ENCODE measurements at places on chromosomes 1 and 21.

DNA sequence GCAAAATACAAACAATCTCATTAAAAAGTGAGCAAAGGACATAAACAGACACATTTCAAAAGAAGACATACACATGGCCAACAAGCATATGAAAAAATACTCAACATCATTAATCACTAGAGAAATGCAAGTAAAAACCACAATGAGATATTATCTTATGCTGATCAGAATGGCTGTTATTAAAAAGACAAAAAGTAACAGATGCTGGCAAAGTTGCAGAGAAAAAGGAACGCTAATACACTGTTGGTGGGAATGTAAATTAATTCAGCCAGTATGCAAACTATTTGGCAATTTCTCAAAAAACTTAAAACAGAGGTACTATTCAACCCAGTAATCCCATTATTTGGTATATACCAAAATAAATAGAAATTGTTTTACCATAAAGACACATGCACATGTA is 32.2 kb upstream of the TNFSF18 start:
- DNase-seq, result no peak

- no peak for DNase-seq
These were observed 36.7 kb upstream of the GRHL3 start for GRCh38 chr1:24282491-24282890.

DNA sequence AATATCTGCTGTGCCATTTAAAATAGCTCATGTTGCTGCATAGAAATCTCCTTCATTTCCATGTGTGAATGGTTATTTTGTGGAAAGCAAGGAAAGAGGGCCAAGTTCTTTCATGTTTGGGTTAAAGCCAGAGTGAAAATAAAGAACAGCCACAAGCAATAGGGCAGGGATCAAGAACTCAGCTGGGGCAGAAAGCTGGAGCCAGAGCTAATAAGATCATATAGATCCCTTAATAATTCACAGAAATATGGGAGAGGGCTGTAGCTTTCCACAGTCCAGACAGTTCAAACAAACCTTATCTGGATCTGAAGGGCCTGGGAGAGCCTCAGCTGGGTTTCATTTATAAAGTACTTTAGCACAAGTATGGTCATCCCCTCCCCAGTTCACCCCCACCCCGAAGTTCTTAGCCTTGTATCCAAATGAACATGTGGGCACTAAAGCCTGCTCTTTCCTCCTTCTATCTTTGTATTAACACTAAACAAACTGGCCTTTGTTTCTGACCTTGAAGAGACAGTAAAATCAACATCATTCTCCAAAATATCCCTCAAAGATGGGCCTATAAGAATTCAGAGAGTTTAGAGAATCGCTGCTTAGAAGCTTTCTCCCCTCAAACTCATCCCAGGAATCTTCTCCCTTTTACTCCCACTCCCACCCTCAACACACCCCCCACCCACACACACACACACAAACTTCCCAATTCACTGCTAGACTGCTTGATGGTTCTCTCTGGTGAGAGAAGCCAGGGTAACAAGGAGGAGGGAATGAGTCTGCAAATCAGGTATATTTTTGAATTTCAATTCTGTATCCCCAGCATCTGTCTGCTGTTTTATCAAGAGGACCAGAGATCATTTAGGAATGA is 41.7 kb downstream of the UTP25 start:
- DNase-seq, result no peak

DNA sequence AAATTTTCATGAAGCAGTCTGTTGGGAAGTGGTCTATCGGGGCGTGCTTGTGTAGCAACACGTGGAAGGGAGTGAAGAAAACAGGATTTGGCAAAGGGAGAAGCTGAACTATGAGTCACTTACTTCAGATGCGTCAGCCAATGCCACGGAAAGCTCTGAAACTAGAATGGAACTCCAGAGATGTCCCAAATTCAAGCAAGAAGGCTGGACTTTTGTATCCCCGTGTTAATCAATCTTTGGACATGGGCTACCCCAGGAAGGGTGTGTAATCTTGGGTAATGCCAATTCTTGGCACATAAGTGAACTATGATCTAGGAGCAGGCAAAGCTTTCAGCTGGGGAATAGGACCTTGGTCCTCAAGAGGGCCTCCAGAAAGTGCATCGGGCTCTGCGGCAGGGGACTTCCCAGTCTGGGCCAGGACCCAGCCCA is 102.6 kb downstream of the ADSS2 start:
- no peak for DNase-seq

DNA sequence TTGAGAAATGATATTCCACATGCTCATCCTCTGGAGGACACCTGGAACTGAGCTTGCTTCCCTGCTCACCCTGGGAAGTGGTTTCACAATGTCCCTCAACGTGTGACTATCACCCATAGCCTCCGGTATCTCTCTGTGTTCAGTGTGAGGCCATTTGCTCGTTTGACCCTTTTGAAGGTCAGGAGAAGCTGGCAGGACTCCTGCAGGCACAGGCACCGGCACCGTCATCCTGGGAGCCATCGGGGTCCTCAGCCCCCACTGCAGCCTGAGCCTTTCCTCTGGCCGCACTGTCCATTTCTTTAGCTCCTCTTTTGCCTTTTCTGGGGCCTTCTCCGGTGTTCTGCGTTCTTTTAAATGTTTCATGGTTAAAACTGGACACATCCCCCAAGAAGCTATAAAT is 159.6 kb upstream of the COL6A1 start:
- no peak for DNase-seq

DNA sequence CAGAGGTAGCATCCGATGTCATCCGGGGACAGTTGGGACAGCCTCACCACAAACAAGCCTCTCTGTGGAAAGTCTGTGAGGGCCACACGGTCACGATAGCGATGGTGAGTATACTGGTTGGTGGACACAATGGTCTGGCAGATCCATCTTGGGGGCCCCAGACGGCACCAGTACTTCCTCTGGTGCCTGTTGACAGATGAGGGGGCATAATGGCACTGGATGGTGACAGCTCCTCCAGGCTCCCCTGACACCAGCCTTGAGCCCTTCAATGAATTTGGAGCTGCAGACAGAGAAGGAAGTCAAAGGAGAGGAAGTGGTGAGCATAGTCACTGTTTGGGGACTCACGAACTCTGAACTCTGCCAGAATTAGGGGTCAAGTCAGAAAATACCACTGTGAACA is 8.0 kb downstream of the FCAMR start:
- DNase-seq, result no peak

DNA sequence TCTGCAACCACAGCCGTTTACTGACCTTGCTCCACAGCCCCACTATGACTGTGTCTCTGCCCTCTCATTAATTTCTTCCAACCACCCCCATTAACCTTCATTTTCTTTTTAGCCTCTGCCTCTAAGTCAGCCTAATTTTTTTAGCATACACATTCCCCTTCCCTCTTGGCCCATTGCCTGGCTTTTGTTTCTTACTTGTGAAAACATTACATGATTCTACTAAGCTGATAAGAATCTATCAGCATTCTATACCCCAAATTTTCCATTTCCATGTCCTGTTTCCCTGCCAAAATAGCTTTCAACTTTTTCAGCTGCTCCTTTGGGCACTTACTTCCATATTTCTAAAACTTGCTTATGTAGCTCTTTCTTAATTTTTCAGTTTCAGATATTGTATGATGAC is 79.8 kb downstream of the PCP4 start:
- DNase-seq, result no peak

GRCh38 chr21:23534850-23535249 is 2072.4 kb downstream of the MRPL39 start:
- DNase-seq, result no peak

DNA sequence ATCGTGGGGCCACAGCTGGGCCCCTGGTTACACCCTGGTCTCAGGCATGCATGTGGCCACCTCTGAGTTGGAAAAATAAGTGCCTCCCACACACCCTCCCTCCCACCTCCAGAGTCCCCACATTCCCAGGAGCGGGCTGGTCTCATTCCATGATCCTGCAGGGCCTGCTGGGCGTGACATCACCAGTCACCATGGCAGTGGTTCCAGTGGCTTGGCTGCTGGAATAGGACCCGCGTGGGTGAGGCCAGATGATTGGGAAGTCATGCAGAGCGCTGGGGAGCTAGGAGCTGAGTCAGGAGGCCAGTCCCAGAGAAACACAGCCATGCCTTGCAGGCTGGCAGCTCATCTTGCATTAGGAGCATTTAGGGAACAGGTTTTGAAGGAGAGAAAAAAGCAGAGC is 125.4 kb upstream of the TMEM51 start:
- no peak for DNase-seq

GRCh38 chr1:108828074-108828961 is 28.6 kb downstream of the AKNAD1 start:
- no peak for DNase-seq

DNA sequence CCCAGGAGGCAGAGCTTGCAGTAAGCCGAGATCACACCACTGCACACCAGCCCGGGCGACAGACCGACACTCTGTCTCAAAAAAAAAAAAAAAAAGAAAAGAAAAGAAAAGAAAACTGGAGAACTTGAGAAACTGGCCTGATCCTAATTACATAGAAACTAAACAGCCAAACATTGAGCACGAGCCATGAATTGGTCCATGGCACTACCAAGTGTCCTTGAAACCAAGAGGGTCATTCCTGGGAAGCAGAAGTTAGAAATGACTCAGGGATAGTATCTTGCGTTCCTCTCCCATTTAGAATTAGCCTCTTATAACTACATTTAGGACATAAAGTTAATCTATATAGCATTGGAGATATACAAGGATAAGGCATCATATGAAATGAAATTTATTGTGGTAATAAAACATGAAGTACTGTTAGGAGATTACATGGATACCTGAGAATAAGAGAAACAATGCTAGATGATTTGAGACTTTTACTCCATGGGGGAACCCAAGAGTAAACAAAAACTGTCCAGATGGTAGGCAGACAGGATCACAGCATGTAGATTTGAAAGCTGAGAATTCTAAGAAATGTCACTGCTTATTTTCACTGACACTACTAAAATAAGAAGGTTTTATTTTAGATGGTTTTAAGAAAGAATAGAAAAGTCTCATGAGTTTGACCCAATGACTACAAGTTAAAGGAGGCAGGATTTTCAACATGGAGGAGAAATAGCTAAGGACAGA is 39.5 kb upstream of the CPLANE2 start:
- DNase-seq, result no peak

DNA sequence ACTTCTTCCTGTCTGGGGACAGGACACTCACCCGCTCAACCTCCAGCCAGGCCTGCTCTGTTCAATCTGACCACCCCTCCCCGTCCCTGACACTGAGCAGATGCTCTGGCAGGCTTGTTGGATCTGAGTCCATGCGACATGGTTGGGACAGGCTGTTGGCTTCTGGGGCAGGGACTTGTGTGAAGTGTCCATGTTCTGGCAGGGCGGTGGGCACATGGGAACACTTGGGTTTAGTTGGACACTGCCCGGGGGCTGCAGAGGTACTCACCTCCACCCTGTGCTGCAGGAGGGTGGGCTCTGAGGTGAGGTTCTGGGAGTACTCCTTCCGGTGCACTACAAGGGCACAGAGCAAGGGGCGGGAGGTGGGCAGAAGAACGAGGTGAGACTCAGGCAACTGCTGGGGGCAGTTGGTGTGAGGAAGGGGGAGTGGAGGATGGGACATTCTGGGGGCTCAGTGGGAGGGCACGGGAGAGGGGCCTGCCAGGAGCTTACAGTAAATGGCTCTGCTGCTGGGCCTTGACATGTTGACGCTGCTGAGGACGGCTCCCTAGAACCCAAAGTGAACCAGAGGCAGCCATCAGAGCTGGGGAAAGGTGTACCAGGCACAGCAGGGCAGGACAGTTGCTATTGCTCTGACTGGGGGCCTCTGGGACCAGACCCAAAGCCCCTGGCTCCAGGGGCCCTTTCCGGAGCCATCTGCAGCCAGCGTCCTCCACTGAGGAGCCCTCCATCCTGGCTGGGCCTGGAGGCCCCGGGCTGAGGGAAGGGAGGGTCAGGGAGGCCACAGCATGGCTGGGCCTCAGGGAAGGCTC is 2.3 kb downstream of the EPS8L3 start:
- no peak for DNase-seq

DNA sequence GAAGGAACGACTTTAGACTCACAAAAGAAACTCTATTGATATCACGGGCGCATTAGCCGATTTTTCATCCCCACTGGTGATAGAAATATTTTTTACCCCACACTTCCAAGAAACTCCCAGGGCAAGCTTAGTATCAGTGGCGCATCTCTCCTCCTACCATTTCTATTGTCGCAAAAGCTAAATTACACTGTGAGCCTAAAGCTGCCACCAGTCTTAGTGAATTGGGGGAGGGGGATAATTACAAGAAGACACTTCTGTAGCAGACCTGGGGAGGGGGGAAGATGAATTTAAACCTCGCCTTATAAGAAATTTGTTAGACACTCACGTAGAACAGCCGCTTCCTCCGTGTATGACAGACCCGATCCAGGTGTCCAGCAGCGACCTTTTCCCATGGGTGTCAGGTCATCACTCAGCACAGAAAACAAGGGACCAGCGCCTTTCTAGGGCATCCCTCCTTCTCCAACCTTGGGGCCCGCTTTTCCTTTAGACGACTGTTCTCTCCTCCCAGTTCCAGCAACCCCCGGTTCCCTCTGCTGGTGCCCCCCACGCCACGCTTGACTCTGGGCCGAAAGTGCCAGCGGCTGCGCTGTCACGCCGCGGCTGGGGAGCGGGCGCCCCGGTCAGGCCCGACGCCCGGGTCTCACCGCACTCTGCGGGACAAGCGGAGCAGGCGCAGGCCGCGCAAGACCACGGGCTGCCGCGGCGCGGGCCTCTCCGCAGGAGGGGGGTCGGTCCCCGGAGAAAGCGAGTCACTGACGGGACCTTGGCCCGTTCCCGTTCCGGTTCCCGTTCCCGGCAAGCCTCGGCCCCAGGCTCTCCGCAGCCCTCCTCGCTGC is 821 bp downstream of the PHC2 start:
- DNase-seq, result no peak

- DNase-seq, result no peak
These were observed 23.5 kb downstream of the COP1 start for GRCh38 chr1:176183618-176184017.

GRCh38 chr1:24925082-24925779 is 4.8 kb downstream of the RUNX3 start:
- no peak for DNase-seq

- no peak for DNase-seq
These were observed 13.1 kb upstream of the CASQ1 start for GRCh38 chr1:160177231-160177630.

DNA sequence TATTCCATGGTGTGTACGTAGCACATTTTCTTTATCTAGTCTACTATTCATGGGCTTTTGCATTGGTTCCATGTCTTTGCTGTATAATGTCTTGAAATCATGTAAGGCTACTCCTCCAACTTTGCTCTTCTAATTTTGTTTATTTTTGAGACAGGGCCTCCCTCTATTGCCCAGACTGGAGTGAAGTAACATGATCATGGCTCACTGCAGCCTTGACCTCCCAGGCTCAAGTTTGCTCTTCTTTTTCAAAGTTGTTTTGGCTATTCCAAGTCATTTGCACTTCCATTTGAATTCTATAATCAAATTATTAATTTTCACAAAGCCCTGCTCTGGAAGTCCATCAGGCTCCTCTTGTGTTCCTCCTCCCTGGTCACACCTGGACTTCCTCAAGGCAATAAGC is 90.2 kb upstream of the SGIP1 start:
- no peak for DNase-seq

- DNase-seq, result no peak
These were observed 307.3 kb upstream of the USP24 start for GRCh38 chr1:55522353-55522903.

- no peak for DNase-seq
These were observed 83.1 kb upstream of the LYPLAL1 start for GRCh38 chr1:219090607-219091006.

- DNase-seq, result no peak
These were observed 10.1 kb downstream of the HECTD3 start for GRCh38 chr1:45001011-45001481.

GRCh38 chr1:237851210-237851845 is 39.4 kb downstream of the ZP4 start:
- DNase-seq, result no peak

- no peak for DNase-seq
These were observed 36.4 kb downstream of the YARS1 start for GRCh38 chr1:32780628-32781234.

Data from vagina (tissue), 2 donors.